CD4-positive, alpha-beta T cell treated with Interleukin-4 for 4 hours (primary cell): ENCODE measurements at places on chromosomes 2 and 18.

GRCh38 chr2:62789918-62790317 lies 84.4 kb downstream of the EHBP1 start:
- no peak for DNase-seq

- DNase-seq: no peak
Observed at GRCh38 chr18:21105936-21106335, 5.7 kb downstream of the ROCK1 start.

DNA sequence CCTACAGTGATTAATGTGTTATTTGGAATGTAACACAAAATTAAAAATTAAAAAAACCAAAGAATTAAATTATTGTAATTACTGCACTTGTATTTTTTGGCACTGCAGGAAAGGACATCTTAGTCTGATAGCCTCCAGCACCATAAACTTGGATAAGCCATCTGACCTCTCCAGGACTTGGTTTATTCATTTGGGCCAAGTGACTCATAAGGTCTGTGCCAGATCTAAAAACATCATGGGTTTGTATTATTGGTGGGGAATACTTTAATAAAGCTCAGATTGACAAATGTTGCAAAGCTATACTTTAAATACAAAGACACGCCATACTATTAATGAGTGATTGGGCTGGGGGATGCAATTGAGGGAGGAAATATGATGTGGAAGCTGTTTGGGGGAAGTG lies 225.2 kb downstream of the ZNF521 start:
- no peak for DNase-seq

DNA sequence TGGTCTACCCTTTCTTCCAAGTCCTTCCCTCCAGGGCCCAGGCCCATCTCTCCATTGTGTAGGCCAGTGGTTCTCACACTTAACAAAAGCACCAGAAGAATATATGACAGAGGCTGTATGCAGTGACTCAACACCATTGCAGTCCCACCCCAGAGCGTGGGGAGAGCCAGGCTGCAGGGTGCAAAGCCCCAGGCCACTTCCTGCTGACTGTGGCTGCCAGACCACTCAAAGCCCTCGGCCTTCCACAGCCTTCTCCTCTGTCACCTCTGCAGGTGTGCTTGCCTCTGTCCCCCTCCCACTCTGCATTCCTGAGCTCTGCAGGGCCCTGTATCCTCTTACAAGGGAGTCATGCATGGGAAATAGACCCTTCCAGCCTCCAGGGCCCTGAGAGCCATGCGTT lies 40.4 kb upstream of the ARHGEF4 start:
- DNase-seq: no peak

DNA sequence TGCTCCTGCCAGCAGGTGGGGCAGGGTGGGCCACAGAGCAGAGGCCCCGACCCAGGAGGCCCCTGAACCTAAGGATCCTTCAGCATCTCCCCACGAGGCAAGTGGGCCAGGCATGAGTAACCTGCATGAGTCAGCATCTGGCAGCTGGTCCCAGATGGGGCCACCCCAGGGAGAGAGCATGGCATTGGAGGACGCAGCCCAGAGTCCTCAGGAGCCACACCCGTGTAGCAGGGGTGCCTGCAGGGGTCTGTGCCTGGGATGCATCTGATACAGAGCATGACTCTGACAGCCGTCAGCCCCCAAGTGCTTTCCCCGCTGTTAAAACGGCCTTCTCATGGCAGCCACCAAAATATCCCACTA lies 185.6 kb upstream of the SALL3 start:
- no peak for DNase-seq

- no peak for DNase-seq
Observed at GRCh38 chr2:226795281-226796011, 4.2 kb downstream of the IRS1 start.

DNA sequence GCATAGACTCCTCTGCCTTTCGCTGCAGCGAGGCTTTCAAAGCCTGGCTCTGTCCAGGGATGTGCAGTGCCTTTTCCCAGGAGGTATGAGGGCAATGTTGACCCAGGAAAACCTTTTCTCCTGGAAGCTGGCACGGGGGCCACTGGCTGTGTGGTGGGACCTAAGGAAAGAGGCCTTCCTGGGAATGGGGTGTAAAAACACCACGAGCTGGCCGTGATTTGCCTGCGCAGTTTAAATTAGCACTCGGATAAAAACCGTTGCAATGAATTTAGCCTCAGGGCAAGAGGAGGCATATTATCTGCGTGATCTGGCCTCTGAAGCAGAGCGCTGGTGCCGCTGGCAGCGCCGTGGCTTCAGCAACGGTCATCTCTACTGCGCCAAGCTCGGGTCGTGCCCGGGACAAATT lies 3.0 kb downstream of the OSR1 start:
- no peak for DNase-seq

DNA sequence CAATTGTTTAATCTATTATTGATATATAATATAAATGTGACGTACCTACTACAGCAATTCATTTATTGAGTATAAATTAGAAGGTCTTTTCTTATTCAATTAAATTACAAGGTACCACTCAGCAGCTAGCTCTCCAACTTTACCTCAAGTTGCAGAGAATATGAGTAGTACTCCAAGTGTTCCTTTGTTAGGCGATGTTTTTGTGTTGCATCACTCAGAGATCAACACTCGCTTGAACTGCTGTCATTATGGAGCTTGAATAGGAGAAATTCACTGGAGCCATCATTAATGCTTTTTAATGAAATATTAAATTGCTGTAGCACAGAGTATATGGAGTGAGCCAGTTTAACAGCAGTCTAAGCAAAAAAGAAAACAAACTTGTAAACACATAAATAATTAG lies 320.0 kb downstream of the FSIP2 start:
- DNase-seq: no peak

GRCh38 chr18:40672590-40672989 lies 1282.4 kb upstream of the PIK3C3 start:
- DNase-seq: no peak

- no peak for DNase-seq
Observed at GRCh38 chr2:217314021-217314460, 454.2 kb upstream of the TNP1 start.

GRCh38 chr2:205197468-205198139 lies 484.7 kb upstream of the NRP2 start:
- peak; percentile 23 for DNase-seq

GRCh38 chr2:187404431-187405110 lies 43.5 kb downstream of the CALCRL start:
- DNase-seq: no peak

- no peak for DNase-seq
Observed at GRCh38 chr2:163306647-163307046, 429.2 kb downstream of the FIGN start.

GRCh38 chr2:219603771-219604170 lies 6.1 kb downstream of the STK11IP start:
- no peak for DNase-seq

- DNase-seq: no peak
Observed at GRCh38 chr18:62486290-62486964, 36.4 kb upstream of the ZCCHC2 start.

DNA sequence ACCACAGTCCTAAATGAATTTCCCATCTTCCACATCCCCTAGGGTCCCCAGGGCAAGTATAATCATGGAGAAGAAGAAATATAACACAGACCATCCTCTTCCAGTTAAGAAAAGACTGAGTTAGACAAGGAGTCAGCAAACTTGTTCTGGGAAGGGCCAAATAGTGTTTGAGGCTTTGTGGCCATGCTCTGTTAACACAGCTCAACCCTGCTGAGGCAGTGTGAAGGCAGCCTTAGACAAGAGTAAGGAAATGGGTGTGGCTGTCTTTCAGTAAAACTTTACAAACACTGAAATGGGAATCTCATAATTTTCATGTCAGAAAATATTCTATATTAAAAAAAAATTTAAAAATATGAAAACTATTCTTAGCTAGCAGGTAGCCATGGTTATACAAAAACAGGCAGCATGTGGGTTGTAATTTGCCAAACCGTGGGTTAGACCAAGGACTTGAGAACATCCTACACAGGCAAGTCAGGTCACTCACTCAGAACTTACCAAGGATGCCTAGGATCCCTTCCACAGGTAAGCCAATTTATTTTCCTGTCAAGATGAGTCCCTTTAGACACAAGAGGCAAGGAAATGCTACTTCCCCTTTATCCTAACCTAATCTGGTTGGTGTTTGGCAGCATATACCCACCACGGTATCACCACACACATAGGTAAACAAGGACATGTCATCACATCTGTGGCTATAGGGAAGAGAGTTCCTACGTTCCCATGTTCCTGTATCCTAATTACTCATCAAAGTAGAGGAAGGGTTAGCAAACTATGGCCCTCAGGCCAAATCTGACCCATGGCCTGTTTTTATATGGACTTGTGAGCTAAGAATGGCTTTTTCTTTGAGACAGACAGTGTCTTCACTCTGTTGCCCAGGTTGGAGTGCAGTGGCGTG lies 31.9 kb downstream of the C2orf74 start:
- DNase-seq: peak; percentile 33

DNA sequence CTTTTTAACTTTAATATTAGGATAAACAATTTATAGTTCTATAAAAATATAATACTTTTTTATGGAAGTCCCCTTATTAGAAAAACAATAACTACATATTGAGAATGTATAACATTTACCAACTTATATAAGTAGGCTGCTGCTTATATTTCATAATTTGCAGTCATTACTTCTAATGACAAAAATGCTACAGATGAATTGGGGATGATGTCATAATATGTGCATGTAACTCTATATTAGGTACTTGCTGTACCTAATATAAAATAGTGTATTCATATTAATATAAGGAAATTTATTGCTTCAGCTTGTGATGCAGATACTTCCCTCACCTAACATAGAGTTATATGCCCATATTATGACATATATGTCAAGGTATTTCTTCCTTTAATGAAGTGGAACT lies 100.7 kb downstream of the GALNT13 start:
- DNase-seq: no peak

DNA sequence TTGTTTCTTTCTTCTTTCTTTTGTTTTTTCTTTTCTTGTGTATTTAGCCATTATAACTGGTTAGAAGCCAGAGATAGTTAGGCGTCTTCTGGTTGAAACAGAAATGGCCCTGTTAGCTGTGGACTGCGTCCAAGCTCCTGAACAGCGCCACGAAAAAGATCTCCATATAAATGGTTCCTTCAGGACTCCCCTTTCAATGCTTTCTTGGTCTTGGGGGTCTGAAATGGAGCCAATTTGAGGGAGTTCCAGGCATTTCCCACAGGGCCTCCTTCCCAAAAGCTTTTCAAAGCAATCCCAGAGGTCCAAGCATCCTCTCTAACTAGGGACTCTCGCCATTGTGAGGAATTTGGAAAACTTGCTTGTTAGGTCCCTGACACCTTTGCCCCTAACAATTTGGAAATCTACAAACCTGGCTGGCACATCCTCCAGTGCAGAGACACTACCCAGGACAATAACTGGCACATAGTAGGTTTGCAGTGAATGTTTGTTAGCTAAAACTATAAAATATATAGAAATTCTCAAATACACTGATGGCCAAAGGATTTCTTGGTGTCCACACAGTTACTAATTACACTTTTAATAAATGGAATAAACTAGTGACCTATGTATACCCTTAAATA lies 80.1 kb downstream of the MYCN start:
- DNase-seq: no peak

DNA sequence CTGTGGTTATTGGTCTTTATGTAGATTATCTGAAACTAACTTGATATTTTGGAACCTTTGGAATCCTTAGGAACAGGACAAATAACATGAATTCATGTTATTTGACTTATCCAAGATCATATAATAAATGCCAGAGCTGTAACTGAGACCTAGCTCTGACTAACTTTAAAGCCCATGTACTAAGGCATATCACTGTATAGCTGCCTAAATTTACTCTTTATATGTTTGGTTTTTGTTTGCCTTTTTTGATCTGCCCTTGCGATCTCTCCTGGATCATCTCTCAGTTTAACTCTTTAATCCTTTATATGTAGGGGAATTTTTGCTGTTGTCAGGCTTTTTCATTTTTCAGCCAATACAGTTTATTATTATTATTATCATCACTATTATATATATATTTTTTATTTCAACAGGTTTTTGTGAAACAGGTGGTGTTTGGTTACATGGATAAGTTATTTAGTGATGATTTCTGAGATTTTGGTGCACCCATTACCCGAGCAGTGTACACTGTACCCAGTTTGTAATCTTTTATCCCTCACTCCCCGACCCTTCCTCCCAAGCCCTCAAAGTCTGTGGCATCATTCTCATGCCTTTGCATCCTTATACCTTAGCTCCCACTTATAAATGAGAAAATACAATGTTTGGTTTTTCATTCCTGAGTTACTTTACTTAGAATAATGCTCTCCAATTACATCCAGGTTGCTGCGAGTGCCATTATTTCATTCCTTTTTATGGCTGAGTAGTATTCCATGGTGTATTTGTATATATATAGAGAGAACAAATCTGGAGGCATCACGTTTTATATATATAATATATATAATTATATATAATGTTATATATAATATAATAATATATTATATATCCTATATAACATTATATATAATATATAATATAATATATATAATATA lies 48.9 kb downstream of the APLF start:
- no peak for DNase-seq

GRCh38 chr18:45775241-45775676 lies 50.2 kb upstream of the SIGLEC15 start:
- DNase-seq: peak; percentile 51

GRCh38 chr2:68367953-68368653 lies 3.0 kb downstream of the PLEK start:
- no peak for DNase-seq

DNA sequence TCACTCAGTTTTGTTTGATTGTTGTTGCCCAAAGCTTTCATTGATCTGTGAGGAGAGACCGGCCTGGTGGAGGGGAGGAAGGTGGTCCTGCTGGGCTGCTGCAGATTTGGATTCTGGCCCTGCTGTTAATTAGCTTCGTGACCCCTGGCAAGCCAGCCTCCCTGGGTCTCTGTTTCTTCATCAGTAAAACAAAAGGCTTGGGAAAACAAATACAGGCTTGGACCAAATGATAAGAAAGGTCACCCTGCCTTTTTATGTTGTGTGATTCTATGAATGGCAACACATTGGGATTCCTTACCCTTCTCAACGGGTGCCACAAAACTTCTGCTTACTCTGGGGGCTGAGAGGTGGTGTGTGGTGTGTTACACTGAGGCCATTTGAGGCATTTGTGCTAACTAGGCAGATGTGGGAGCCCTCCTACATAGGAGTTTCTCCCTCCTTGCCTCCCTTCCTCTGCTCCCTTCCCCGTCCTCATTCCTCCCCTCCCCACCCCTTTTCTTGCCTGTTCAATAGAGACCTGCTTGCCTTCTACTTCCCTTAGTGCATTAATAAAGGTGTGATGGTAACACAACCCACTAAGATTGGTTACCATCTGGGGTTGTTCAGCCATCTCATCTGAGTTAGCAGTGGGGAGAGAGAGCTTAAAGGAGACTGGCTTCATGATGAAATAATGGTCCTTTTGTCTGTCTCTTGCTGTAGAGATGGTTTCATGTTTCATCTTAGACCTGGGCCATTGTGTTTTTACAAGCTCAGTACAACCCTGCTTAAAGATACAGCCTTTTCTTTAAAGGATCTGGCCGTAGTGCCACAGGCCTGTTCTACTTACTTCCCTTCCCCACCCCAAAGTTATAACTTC lies 96.2 kb downstream of the TANC1 start:
- DNase-seq: no peak
